IMR-90 (cell line): ENCODE measurements at places on chromosomes 5 and 9. TPM values are rescaled to one million over a fixed set of nuclear protein-coding genes. Genes with fewer than 3 reads are reported as not detected.

GRCh38 chr5:148904440-148904839 lies 78.0 kb downstream of the ADRB2 start:
- no peak for DNase-seq
- H3K27me3 ChIP-seq, result no peaks in the 10 kb centered on the region
- no peak overlapping the region for H3K27ac ChIP-seq
- peaks cover 4% of the 10 kb centered on the region for H3K4me1 ChIP-seq

DNA sequence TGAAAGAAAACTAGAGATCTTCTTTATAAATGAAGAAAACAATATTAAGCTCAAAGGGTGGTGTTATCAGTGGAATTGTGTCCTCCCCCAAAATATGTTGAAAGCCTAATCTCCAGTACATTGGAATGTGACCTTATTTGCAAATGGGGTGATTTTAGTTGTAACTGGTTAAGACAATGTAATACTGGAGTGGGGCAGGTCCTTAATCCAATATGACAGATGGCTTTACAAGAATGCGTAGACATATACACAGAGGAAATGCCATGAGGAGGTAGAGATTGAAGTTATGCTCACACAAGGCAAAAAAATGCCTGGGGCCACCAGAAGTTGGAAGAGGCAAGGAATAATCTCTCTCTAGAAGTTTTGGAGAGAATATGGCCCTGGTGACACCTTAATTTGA lies 13.7 kb upstream of the TRIM32 start:
- no peaks in the 10 kb centered on the region for H3K36me3 ChIP-seq
- H3K27me3 ChIP-seq, result no peaks in the 10 kb centered on the region
- no peak overlapping the region for H3K4me3 ChIP-seq
- no peak overlapping the region for H3K27ac ChIP-seq
- no peak for DNase-seq

DNA sequence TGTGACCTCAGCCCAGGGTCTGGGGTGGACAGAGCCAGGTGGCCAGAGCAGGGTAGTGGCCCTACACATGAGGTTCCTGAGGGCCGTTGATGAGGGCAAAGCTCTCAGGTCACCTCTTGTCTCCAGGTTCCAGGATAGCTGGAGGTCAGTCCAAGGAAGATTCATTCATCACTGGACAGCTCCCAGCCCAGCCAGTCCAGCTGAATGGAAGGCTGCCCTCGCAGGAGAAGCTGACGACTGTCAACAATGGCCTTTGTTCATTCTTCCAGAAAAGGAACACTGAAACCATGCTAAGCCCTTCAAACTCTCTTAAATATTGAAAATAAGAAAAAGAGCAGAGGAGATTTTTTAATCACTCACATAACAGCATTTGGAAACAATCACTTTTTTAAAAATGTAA lies 169.7 kb upstream of the TBCA start:
- DNase-seq, result no peak
- no peaks in the 10 kb centered on the region for H3K4me1 ChIP-seq
- no peaks in the 10 kb centered on the region for H3K36me3 ChIP-seq
- no peak overlapping the region for H3K27ac ChIP-seq

DNA sequence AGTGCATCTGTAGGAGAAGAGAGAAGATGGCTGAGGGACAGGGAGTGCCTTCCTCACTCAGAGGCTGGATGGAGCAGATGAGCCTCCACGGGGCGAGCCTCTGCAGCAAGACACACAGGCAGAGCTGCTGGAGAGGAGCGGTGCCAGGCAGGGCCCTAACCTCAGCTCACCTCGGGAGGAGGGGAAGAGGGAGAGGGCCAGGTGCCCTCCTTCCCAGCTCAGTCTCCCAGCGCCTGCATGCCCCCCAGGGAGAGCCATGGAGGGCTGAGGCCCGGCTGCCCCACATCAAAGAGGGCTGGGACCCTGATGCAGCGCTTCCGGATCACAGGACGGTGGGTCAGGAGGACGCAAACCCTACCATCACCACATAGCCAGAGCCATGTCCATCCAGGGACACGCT lies 13.6 kb upstream of the SPATA31E1 start:
- no peak for DNase-seq
- no peak overlapping the region for H3K27ac ChIP-seq
- H3K4me3 ChIP-seq, result no peak overlapping the region
- H3K4me1 ChIP-seq, result peaks cover 26% of the 10 kb centered on the region
- H3K27me3 ChIP-seq, result no peaks in the 10 kb centered on the region

DNA sequence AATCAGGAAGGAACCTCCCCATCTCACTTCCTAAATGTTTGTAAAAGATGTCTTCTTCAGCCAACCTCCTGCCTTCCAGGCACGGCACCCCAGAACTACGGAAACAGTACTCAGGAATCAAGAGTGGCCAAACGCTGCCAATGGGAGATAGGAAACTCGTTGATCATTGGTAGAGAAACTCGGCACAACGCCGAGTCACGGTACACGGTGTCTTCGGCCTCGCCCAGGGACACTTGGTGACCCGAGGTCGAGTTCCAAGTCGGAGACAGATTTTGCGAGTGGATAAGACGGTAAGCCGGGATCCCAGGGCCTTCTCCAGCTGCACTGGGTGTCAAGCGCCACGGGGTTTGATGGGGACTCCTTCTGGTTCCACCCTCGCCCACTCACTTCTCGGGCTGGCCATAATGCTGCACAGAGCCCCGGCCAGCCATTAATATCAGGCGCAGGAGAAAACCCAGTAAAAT lies 343 bp downstream of the KIAA0825 start:
- no peaks in the 10 kb centered on the region for H3K36me3 ChIP-seq
- H3K4me1 ChIP-seq, result no peaks in the 10 kb centered on the region
- peak; percentile 57 for DNase-seq
- H3K27me3 ChIP-seq, result no peaks in the 10 kb centered on the region

Gene LEAP2
- under 0.01 TPM in 2 replicates for total RNA-seq

Gene PTGER4
- 7.9 and 10.6 TPM in 2 replicates for total RNA-seq

- no peaks in the 10 kb centered on the region for H3K27me3 ChIP-seq
- no peak overlapping the region for H3K4me3 ChIP-seq
These were observed 39.8 kb upstream of the CCDC112 start for GRCh38 chr5:115336201-115336720.
